ENCODE measurements at places on chromosomes 2 and 18.

- DNase-seq = no peak
Observed at GRCh38 chr2:207885010-207885409, 115.3 kb upstream of the FZD5 start.

DNA sequence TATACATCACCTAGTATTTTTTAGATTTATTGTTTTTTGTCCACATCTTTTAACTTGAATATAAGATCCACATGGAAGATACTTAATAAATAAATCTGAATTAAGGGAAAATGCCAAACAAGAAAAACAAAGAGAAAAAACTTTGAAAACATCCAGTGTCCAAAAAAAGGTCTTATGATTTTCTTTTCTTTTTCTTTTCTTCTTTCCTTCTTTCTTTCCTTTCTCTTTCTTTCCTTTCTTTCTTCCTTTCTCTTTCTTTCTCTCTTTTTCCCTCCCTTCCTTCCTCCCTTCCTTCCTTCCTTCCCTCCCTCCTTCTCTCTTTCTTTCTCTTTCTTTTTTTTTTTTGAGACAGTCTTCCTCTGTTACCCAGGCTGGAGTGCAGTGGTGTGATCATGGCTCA is 29.6 kb upstream of the WIPF1 start:
- no peak for DNase-seq

DNA sequence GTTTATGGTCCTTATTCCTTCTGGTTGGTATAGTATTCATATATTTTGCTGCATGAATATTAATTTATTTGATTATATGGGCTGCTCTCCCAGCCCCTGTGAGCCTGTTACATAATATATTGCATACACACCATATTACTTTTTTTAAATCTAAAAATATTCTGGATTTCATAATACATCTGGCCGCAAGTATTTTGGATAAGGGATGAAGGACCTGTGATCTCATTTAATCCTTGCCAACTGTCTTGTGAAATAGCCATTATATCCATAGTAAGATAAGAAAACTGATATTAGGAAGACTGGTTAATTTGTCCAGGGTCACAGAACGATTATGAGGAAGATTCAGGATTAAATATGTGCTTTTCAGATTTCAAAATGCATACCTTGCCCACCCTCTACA is 433.6 kb downstream of the LPIN1 start:
- no peak for DNase-seq

GRCh38 chr2:218149848-218150440 is 16.8 kb downstream of the CXCR1 start:
- no peak for DNase-seq

GRCh38 chr2:64137567-64137966 is 6.7 kb downstream of the PELI1 start:
- DNase-seq = no peak

GRCh38 chr2:219300022-219300421 is 9.2 kb downstream of the PTPRN start:
- DNase-seq = no peak

- DNase-seq = no peak
Observed at GRCh38 chr2:189406586-189407233, 34.6 kb upstream of the WDR75 start.

DNA sequence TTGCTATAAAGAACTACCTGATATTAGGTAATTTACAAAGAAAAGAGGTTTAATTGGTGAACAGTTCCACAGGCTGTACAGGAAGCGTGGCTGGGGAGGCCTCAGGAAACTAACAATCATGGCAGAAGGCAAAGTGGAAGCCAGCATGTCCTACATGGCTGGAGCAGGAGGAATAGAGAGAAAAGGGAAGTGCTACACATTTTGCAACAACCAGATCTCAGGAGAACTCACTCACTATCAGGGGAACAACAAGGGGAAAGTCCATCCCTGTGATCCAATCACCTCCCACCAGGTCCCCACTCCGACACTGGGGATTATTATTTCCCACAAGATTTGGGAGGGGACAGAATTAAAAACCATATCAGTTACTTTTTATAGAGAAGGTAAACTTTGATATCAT is 273.5 kb upstream of the MMADHC start:
- DNase-seq = no peak

DNA sequence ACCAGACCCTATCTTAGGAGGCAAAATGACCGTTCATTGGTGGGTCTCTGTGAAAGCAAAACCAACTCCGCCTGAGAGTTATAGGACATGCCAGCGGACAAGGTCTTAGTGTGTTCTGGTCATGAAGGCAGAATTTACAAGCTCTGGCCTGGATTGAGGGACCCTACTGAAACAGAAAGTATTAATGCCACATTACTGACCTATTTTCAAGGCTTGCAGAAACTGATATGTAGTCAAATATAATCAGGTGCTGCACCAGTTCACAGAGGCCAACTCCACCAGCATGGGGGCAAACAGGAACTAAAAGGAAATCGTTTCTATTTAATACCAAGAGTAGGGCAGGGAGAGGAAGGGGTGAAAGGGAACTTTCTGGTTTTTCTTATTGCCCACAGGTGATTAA is 19.7 kb downstream of the TYMS start:
- DNase-seq = no peak

DNA sequence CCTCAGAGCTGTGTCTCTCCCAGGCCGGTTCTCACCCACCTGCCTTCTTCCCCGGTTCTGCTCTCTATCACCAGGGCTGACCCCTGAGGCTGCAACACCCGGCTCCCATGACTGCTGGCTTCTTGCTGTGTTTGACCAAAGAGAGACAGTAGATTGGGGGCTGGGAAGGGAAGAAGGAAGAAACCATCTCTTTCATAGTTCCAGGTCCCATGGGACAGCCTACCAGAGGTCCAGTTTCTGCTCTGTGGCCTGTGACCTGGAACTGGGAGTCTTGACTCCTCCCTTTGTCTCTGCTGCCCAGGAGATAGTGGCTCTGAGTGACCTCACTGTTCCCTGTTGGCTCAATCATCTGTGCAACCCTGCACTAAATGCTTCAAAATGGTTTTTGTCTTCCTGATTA is 38.1 kb downstream of the ALPK2 start:
- no peak for DNase-seq

DNA sequence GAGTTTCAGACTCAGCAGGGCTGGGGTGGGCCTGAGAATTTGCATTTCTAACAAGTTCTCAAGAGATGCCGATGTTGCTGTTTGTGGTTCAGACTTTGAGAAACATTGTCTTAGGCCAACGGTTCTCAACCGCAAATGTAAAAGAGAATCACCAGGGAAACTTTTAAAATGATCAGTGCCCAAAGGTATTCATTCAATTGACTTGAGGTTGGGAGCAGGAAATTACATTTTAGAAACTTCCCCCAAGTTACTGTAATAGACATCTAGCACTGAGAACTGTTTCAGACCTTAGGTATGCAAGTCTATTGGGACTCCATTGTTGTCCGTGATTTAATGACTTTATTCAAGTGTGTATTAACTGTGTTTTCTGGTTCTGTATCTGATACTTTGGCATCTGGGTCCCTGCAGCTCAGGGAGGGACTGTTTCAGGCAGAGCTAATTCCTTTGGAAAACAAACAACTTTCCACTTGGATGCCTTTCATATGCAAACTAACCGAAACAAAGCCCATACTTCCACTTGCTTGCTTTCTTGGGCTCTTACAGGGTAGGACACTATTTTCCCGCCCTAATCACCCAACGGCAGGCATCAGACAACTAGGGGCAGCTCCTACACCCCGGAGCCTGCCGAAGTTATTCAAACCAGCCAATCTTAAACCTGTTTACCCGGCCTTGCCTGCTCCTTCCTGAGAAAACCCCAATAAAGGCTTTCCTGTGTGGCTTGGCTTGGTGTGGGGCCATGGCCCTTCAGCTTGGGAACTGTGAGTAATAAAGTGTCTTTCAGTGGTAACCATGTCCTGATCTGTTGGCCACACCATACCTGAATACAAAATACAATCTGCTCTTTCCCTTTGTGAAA is 97.6 kb downstream of the POLE4 start:
- DNase-seq = no peak

- no peak for DNase-seq
Observed at GRCh38 chr18:48590678-48591077, 51.8 kb downstream of the CTIF start.

GRCh38 chr2:174184504-174184903 is 63.8 kb downstream of the OLA1 start:
- no peak for DNase-seq

- no peak for DNase-seq
Observed at GRCh38 chr2:129375632-129376425, 603.6 kb upstream of the RAB6C start.

DNA sequence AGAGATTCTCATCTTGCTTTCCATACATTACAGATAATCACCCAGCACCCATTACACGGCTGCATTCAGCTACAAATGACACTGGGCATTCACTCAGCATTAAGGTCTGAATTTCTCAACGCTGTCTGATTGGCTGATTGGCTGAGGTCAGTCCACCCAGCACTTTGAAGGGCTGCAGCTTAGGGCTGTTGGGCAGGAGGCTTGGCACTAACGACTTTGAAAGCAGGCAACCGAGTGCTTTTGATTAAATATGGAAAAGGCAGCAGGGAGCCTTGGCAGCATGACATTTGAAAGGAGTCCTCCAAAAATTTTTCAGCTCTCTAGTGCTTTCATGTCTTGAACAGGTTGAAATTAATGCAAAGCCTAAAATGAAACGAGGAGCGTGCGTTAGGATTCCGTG is 253.0 kb downstream of the DCDC2C start:
- DNase-seq = no peak

DNA sequence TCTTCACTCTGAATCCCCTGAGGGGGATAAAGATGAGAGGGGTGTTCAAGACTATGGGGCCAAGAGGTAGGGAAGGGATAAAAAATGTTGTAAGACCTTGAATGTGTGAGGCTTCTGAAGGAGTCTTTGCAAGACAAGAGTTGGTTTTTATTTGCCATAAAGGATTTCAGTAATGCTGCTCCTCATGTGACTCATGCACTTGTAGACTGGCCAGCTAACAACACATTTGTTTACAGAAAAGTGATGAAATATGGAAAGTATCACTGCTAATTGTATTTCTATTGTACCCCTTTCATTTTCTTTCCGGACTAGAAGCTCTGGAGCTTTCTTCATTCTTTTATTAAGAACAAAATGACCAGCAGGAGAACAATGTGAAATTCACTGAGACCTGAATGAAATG is 782.1 kb downstream of the EPHA4 start:
- no peak for DNase-seq

- peak; percentile 26 for DNase-seq
Observed at GRCh38 chr2:209334188-209335017, 89.4 kb upstream of the MAP2 start.

DNA sequence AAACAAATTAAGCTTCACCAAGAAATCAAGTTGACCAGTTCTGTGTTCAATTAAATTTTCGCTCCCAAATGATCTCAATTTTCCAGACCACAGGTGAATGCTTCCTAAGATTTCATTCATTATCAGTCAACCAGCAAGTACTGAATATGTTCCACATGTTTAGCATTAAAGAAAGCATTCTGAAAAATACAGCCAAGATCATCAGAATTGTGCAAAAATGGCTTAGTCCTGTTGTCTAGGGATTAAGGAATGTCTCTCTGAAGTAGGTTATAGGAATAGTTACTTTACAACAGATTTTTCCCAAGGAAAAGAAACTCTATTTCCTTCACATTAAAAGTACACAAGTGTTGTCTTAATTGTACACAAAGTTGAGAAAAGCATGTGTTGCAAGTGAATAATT is 69.2 kb downstream of the NRXN1 start:
- no peak for DNase-seq

- DNase-seq = no peak
Observed at GRCh38 chr18:31066266-31066665, 23.7 kb upstream of the DSC3 start.

DNA sequence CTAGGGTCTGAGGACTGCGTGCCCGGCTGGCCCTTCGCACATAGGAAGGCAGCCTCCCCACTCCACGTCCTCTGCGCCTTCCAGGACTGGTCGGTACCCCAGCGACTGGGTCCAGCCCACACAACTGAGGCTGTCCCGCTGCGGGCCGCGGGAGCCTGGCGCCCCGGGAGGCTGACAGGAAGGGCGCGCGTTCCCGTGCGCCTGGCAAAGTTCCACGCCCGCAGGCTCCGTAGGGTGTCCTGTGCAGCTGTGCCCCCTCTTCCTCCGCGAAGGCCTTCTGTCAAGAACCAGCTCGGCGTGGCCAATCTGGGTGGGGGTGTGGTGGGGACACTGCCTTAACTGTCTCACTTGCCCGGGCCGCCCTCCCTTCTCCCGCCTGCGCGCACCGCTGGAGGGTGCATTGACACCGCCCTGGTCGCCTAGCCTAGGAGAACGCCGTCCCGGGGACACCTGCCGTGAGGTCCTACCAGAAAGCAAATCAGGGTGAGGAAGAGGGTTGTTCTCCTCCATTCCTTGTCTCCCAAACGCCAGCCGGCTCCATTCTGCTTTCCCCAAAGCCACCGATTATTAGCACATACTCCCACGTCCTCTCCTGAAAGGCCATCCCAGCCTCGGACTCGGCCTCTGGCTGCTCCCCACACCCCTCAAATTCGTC is 618 bp upstream of the LYPD1 start:
- no peak for DNase-seq

GRCh38 chr2:84957771-84958134 is 13.2 kb upstream of the KCMF1 start:
- DNase-seq = no peak

DNA sequence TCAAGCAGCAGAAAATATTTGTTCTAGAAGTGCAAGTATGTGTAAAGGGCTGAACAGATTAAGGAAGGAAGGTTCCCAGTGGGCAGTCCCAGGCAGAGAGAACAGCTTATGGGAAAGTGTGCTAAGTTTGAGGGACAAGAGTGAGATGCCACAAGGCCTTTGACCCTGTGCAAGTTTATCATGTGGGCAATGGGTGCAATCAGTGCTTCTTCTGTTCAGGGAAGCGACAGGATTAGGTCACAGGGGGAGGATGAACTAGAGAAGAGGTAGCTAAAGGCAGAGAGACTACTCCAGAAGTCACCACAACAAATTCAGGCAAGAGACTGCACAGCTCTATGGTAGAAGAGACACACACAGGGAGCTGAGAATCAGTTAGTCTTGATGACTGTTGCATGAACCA is 44.3 kb downstream of the LPIN2 start:
- DNase-seq = no peak

DNA sequence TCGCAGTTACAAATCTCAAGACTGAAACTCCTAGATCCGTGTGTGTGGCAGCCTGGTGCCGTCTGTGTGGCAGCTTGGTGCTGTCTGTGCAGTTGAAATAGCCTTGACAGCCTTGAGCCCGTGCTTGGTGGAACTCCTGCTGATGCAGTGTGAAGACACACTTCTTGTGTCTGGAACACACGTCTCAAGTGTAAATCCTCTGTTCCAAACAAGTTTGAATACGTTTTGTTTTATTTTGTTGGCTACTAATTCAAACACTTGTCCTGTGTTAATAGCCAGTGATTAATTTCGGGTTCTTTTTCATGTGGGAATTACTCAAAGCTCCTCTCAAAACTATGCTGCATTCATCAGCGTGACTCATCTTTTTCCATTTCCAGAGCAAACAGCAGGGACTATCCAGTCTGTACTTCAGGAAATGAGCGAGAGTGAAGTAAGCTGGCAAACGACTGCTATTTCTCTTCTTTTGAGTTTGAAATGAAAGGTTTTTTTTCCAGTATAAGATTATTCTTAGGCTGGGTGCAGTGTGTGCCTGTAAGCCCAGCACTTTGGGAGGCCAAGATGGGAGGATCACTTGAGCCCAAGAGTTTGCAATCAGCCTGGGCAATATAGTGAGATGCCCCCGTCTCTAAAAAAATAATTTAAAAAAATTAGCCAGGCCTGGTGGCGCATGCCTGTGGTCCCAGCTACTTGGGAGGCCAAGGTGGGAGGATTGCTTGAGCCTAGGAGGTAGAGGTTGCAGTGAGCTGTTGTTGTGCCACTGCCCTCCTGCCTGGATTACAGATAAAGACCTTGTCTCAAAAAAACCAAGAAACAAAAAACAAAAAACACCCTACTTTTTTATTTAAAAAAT is 152.9 kb downstream of the SPP2 start:
- no peak for DNase-seq
